T-cell (primary cell): ENCODE measurements at places on chromosomes 13 and 19.

DNA sequence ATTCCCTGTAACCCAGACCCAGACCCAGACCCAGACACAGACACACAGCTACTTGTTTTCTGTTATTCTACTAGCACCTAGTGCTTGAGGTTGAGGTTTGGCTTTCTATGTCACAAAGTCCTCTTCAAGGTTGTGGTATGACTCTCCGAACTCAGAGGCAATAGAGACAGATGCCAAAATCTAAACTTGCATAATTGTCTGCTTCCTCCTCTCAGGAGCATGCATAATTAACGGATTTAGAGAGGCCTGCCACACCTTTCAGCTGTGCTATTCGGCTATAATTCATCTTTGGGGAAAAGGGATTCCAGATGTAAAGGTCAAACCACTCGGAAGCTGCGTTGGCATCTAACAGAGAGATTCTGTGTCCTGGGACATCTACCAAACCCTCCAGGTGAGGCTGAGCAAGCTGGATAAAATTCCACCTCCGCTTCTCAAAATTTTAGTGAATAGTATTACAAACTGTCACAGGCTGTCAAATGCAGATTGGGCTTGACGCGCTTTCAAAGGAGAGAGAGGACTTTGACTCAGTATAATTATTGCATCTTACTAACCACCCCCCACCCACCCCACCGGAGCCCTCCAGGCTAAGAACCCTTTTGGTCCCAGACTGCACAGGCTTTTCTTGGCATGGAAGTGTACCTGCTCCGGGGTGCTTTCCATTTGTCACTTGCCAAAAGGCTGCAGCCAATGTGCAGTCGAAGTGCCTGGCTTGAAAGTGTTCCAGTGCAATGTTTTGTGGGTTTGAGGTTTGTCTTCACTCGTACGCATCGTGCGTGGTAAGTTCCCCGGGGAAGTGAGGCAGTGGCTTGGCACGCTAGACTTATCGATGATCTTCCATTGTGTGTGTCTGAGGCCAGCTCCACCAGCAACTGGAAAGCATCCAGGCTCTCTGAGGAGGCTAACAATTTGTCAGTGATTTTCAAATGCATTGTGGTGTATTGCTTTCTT, 194.1 kb downstream of the TDRD3 start:
- no peak for DNase-seq

DNA sequence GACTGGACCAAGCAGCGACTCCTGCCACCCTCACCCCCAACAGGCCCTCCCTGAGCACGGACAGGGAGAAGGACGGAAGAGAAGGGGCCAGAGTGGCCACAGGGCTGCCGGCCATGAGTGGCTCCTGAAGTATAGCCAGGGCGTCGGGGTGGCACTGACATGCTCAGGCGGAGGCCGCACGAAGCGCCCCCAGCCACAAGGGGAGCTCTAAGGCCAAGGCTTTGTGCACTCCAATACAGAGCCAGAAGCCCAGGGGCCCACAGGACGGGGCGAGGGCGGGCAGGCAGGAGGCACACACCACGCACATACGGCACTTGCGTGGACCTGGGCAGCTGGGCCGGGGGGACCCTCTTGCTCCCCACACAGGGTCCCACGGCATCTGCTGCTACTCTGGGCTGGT, 52.0 kb downstream of the KLF2 start:
- peak; percentile 49 for DNase-seq

DNA sequence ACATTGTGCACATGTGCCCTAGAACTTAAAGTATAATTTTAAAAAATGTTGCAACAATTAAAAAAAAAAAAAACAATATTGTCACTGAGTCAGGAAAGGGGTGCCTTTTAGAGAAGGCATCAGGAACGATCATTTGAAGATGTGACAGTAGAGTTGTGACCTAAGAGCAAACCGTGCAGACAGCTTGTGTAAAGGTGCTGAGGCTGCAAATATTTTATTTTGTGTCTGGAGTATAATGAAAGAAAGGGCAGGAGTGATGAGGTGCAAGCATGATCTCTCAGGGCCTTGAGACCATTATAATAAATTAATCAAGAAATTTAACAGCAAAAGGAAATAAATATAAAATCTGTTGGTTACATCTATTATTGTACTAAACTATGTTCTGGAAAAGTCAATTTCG, 1219.7 kb downstream of the OLFM4 start:
- DNase-seq = no peak

GRCh38 chr19:17543986-17544385, 11.5 kb upstream of the COLGALT1 start:
- DNase-seq = no peak

DNA sequence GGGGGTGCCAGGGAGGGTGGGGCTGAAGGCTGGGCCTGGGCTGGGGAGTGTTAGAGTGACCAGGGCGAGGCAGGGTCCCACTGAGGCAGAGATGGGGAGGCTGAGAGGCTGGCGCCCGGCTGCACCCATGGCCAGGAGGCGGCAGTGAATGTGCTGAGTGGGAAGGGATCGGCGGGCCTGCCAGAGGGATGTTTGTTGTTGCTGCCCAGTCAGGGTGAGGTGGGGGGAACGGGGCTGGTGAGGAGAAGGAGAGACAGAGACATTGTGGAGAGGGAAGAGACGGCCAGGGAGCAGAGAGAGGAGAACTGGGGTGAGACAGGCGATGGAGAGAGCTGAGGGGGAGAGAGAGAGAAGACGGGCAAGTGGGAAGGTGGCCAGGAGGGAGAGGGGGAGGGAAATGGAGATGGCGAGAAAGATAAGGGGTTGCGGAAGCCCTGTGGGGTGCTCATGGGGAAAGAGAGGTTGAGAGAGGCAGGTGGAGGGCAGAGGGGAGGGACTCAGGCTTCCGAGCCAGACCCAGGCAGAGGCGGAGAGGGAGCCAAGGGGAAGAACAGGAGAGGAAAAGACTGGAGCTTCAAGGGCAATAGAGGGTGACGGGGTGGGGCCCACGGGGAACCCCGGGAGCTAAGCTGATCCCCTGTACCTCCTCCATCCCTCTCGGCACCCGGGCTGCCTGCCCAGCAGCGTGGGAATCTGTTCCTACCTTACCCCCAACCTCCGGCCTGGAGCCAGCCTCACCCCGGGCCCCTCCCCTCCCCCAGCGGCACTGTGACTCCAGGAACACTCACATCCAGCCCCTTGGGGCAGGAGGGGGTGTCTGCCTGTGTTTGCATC, 690 bp upstream of the B3GNT8 start:
- peak; percentile 51 for DNase-seq

DNA sequence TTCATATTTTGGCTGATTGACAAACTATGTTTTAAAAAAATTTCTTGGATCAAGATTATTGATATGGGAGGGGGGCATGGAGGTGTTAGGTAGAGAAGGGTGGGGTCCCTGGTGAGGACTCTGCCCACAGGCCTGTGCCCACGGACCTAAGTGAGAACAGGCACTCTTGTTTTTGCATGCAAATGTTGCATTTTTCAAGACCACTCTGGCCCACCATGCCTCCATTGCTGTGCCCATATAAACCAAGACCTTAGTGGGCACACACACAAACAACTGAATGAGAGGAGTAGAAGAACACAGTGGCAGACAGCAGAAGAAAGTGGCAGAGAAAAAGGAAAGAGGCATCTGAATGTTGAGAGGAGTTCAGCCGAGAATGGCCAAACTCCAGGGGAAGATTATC, 69.6 kb upstream of the ZNF98 start:
- DNase-seq = no peak

DNA sequence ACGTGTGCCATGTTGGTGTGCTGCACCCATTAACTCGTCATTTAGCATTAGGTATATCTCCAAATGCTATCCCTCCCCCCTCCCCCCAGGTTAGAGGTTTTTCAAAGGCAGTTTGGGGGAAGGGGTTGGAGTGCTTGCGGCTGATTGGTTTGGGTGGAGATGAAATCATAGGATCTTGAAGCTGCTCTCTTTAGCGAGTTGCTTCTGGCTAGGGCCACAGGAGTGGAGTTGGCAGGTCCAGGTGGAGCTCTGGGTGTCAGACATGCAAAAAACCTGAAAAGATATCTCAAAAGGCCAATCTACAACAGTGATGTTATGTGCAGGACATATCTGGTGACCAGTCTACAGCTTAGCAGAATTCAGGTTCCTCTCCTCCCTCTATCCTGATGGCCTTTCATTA, 32.6 kb upstream of the CXCL17 start:
- DNase-seq = no peak

- no peak for DNase-seq
These were observed 54.0 kb upstream of the ATP12A start for GRCh38 chr13:24625870-24626849.

DNA sequence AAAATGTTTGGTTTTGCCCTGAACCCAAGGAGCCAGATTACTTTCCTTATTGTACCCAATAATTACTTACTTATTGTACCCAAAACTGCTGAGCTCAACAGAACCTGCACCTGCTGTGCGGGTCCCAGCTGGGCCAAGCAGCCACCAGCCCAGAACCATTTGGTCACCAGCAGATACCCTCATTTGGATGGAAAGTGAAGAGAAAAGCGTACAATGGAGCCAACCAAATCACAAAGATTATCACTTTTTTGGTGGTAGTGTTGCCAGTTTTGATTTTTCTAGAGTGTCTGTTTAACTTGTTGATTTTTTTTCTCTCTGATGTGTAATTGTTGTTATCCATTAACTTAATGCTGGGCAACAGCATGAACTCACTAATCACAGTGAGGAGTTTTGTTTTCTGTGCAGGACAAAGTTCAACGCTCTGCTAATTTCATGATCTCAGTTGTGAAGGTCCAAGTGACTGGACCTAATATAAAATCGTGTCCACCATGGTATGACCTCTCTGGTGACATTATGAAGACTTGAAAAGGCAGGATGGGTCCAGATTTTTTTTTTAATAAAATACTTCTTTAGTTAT, 23.8 kb downstream of the SPATA13 start:
- DNase-seq = no peak

GRCh38 chr19:33564836-33565338, 43.3 kb upstream of the PEPD start:
- no peak for DNase-seq

DNA sequence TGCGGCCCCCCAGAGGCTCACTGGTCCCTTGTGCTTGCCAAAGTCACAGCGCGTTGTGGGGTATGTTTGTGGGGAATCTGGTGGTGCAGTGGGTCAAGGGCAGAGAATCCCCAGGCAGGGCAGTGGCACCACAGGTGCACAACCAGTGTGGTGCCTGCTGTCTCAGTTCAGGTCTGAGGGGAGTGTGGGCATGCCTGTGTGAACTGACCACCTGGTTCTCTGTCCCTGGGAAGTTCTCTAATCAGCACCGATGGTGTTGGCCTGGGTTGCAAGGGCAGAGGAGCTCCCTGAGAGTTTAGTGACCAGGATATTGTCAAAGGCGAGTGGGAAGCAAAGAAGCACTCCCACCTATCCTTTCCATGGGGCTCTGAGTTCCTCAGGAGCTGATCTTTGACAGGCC, 37.7 kb downstream of the ACSBG2 start:
- DNase-seq = no peak

GRCh38 chr19:32200312-32201038, 144.9 kb upstream of the ZNF507 start:
- DNase-seq = no peak

GRCh38 chr13:52600666-52601065, 41.6 kb upstream of the HNRNPA1L2 start:
- DNase-seq = no peak

- no peak for DNase-seq
These were observed 56.7 kb downstream of the RCBTB2 start for GRCh38 chr13:48476215-48476614.

DNA sequence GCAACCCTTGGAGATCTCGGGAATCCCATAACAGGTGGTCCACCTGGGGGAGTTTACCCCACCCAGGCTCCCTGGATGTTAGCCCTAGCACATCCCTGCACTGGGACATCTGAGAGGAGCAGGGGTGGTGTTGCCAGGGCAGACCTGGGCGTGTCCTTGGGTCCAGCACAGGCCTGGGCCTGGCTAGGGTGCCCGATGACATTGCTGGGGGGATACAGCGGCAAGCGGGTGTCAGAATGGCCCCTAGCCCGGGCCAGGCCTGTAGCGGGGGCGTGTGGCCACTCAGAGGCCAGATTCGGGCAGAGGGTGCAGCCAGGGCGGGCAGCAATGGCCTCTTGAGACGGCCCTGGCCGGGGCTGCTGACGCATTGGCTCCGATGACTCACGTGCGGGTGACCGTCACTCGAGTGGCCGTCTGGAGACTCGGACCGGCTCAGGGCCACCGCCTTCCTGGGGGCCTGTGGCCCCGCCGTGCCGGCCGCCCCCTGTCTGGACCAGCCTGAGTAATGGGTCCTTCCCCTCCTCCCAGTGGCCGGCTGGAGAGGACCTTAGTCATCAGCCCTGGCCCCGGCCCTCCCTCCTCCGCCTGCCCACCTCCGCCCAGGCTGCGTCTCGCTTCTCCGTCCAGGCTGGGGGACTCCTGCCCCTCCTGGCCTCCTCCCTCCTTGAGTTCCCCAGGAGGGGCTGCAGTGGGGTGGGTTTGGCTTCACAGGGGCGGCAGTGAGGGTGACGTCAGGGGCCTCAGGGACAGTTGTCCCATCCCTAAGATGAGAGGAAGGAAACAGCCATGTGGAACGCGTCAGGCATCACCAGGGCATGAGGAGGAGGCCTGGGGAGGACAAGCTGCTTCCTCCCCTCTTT, 23.2 kb upstream of the CRTC1 start:
- no peak for DNase-seq

- DNase-seq = no peak
These were observed 2.2 kb downstream of the TMPRSS9 start for GRCh38 chr19:2362046-2362969.

- no peak for DNase-seq
These were observed 19.0 kb downstream of the NFIX start for GRCh38 chr19:13014101-13014920.

GRCh38 chr13:49046519-49046918, 70.8 kb downstream of the FNDC3A start:
- DNase-seq = no peak

- peak; percentile 84 for DNase-seq
These were observed 958 bp downstream of the JUND start for GRCh38 chr19:18280247-18281081.

GRCh38 chr19:38784224-38784623, 4.8 kb upstream of the LGALS7B start:
- no peak for DNase-seq

- peak; percentile 23 for DNase-seq
These were observed at the start of gene MLNR for GRCh38 chr13:49220036-49220855. TSS of gene MLNR (plus strand) at chr13:49220338. CDS start at chr13:49220338, 0 bp downstream.

- no peak for DNase-seq
These were observed 155.7 kb downstream of the ENOX1 start for GRCh38 chr13:43631106-43631505.

GRCh38 chr13:44191504-44192171, 182.0 kb upstream of the SERP2 start:
- DNase-seq = no peak

DNA sequence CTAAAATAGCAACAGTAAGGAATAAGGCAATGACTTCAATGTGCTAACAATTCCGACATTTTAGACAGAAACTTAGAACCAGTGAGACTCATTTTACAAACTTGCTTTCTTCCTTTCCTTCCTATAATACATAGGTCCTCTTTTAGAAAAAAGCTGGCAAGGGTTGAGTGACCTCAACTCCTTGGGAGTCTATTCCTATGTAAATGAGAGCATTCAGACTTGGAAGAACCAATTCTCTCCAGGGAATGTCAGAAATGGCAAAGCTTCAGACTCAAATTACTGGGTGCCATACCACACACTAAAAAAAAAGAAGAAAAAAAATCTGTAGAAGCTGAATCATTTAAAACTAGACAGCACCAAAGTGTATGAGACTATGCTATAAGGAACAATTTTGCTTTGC, 1328.2 kb downstream of the OLFM4 start:
- DNase-seq = no peak
